Transverse colon (tissue), 4 donors: ENCODE measurements at places on chromosomes 11 and 22. TPM values are rescaled to one million over a fixed set of nuclear protein-coding genes. Genes with fewer than 3 reads are reported as not detected.
A peak's percentile ranks its signal among the peaks of the same experiment; 100 is the strongest.

DNA sequence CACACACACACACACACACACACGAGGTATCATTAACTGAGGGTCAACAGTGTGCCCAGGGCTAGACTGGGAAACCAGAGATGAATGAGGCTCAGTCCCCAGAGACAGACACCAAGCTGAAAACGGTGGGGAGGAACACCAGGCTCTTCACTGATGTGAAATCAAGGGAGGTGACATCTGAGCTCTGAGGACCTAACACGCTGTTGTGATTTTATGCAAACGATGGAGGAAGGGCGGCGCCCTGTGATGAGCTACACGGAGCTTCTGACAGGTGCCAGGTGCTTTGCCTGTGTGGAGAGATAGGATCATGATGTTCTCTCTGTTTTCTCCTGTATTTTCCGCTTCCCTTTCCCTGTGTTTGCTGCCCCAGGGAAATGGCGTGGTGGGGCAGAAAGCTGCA is 6.5 kb upstream of the CYB5R3 start:
- peak; percentile 46 for DNase-seq

FAM180B gene
- total RNA-seq, result not detected

- DNase-seq, result no peak
These were observed 17.8 kb upstream of the ST14 start for GRCh38 chr11:130141561-130142341.

GRCh38 chr11:111521135-111521534 is 6.6 kb downstream of the HOATZ start:
- no peak for DNase-seq

DNA sequence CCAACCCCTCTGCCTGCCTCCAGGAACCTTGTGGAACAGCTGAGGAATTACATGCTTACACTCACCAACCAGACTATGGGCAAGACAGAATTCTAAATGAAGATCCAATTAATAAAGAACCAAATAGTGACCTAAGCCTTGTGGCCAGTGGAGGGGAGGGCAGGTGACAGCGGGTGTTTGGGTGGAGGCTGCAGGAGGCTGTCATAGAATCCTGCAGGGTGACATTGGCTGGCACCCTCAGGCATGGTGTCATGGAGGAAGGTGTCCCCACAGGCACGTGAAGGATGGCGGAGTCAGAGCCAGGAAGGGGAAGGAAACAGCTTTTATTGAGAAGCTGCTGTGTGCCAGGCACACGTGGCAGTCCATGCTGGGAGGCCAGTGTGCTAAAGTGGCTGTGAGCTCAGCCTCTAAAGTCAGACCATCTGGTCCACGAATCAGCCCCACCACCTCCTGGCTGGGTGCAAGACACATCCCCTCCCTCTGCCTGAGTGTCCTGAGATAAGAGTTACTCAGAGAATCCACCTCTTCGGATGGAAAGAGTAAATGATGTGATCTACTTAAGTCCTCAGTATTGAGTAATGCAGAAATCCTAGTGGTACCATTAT is 8.7 kb downstream of the MYO18B start:
- no peak for DNase-seq

GRCh38 chr11:4006946-4007680 is 87.5 kb upstream of the RRM1 start:
- no peak for DNase-seq

PKDREJ gene
- 0.27 TPM for total RNA-seq

C22orf23 gene
- total RNA-seq, result not detected

DNA sequence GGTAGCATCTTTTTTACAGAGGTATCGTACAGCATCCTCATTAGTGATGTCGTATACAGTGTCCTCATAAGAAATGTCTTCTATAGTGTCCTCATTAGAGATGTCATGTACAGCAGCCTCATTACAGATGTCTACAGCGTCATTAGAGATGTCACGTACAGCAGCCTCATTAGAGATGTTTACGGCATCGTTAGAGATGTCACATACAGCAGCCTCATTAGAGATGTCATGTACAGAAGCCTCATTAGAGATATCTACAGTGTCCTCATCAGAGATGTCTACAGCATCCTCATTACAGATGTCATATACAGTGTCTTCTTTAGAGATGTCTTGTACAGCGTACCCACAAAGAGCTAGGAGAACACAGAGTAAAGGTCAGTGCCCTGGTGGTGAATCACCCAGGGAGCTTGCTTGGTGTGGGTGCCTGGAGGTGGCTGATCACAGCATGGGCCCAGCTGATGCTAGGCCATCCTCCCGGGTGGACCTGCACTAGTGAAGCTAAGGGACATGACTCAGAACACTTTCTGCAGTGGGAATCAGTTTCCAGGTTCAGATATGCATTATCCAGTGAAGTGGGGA is 109.2 kb downstream of the IGLL1 start:
- no peak for DNase-seq

TMEM45B gene
- 218 TPM for total RNA-seq

GRCh38 chr11:128026596-128026995 is 560.8 kb downstream of the ETS1 start:
- no peak for DNase-seq

GRCh38 chr11:12185914-12186313 is 75.5 kb downstream of the MICAL2 start:
- no peak for DNase-seq

GRCh38 chr22:32720924-32721323 is 80.6 kb upstream of the TIMP3 start:
- DNase-seq, result no peak

DNA sequence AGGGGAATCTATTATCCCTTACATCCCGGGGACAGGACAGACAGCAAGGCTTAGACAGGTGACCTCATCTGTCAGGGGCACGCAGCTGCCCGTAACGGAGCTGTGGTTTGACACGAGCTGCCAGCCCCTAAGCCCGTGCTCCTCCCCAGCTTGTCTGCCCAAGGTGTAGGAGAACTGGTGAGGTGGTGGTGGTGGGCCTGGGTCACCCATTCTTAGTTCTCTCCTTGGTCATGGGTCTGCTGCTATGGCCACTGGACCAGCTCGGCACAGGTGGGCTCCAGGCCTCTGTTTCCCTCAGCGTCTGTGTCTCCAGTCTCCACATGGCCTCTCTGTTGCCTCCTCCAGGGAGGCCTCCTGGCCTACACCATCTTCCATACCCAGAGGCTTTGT is 5.4 kb downstream of the PARVG start:
- DNase-seq, result no peak

CABP4 gene
- total RNA-seq, result not detected

GRCh38 chr11:25890626-25891260 is 441.2 kb upstream of the ANO3 start:
- no peak for DNase-seq

TRIM6 gene
- total RNA-seq, result 0.79 TPM

DNA sequence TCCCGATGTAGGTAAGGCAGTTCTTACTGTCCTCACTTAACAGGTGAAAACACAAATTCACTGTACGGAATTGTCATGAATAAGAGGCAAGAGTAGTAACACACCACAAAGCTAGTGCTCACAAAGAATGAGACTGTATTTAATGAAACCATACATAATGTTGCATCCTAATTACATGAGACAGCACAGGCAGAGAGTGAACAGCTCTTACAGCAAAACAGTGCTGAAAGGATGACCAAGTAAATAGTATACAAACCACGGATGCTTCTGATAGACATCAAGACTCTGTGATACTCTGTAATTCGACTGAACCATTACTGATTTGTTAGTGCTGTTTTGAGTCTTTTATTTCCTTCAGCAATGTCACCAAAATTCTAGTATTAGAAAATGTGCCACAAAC is 282.3 kb downstream of the TTC28 start:
- no peak for DNase-seq

DNA sequence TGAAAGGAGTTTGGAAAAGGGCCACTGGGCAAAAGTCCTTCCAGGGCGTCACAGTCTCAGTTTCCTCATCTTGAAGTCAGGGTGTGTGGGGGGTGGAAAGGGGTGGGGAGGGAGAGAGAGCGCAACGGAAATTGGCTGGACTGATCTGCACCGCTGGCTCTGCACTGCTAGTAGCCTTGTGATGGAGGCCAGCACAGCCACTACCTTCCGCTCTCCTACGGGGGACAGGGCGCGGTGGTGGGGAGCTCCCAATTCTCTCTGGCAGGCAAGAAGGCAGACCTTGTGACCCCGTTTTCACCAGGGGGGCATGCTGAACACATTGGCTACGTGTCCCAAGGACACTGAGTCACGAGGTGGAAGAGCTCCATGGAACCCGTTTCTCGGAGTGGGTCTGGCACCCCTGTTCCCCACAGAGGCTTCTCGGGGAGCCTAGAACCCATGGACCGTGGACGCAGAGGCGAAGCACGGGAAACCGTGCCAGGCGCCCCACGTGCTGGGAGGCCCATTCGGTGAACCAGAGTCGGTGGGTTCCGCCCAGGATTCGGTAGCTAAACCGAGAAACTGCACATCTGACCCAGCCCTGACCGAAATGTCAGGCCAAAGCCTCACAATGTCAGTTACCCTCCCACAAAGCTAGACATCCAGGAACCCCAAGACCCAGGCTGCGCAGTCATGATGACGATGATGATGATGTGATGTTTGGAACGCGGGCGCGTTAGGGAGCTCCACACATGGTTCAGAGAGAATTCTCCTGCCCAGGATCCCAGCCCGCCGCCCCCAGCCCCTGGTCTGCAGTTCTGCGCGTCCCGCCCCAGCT is 28.3 kb upstream of the WNT11 start:
- peak; percentile 55 for DNase-seq

PANX3 gene
- total RNA-seq, result not detected

C11orf58 gene
- total RNA-seq, result 93.9 TPM

NCR3LG1 gene
- 10.5 TPM for total RNA-seq

DNA sequence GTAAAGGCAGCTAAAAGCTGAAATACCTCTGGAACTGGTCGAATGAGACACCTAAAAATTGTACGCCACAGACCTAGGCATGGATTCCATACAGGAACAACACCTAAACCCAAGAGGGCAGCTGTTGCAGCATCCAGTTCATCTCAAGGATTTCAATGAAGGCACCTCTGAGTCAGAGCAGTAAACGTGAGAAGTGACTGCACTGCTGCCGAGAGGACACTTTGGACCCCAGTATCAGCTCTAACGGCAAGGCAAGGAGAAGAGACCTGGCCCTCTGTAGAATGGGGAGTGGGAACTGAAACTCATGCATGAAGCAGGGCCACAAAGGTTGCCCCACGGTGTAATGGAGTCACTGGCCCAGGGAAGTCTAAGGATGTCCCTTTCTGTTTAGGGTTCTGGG is 23.9 kb downstream of the MAP6 start:
- DNase-seq, result no peak

THRSP gene
- not detected for total RNA-seq

TENM4 gene
- total RNA-seq, result 0.40 TPM

GRCh38 chr11:62280452-62280851 is 10.5 kb downstream of the SCGB2A2 start:
- DNase-seq, result no peak

GRCh38 chr11:35619116-35619854 is 1.0 kb downstream of the FJX1 start:
- DNase-seq, result peak; percentile 8

XBP1 gene
- 263 TPM for total RNA-seq

DNA sequence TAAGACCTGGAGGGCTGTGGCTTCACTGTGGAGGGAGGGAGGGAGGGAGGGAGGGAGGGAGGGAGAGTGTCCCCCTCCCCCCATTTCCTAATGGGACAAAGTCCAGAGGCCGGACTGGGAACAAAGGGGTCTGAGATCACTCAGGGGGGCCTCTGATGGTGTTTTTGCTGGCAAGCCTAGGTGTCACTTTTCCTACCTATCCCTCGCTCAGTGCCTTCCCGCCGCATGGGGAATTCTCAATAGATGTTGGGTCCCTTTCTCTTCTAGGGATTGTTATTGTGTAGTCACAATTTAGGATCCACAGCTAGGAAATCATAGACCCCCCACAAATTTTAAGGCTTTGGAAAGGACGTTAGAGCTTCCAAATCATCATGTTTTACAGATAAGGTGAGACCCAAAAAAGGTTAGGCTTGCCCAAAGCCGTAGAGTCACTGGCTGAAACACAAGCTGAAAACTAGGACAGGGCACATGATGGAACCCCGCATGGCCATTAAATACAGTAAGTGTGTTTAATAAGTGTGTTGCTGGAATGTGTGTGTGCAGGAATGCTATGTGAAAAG is 4.8 kb upstream of the FTH1 start:
- DNase-seq, result no peak

GRCh38 chr11:103631841-103632240 is 404.6 kb upstream of the DDI1 start:
- DNase-seq, result no peak

DNA sequence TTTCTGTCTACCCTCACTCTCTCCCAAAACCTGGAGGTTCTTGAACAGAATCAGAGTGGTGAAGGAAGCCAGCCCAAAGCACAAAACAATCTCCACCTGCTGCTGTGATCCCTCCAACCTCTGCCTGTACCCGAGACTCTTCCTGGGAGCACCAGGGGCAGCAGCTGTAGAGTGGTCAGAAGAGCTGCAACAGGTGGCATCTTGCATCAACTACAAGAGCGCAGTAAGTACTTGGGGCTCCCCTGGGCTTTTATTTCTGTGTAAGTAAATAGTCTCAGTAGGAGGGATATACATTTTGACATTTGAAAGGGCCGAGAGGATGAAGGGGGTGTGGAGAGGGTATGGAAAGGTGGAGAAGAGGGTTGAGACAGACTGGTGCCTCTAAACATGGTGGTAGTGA is 8.3 kb upstream of the UBQLNL start:
- DNase-seq, result no peak

CD6 gene
- not detected for total RNA-seq

ASRGL1 gene
- 38.4 TPM for total RNA-seq

MIAT gene
- 17.1 TPM for total RNA-seq

DNA sequence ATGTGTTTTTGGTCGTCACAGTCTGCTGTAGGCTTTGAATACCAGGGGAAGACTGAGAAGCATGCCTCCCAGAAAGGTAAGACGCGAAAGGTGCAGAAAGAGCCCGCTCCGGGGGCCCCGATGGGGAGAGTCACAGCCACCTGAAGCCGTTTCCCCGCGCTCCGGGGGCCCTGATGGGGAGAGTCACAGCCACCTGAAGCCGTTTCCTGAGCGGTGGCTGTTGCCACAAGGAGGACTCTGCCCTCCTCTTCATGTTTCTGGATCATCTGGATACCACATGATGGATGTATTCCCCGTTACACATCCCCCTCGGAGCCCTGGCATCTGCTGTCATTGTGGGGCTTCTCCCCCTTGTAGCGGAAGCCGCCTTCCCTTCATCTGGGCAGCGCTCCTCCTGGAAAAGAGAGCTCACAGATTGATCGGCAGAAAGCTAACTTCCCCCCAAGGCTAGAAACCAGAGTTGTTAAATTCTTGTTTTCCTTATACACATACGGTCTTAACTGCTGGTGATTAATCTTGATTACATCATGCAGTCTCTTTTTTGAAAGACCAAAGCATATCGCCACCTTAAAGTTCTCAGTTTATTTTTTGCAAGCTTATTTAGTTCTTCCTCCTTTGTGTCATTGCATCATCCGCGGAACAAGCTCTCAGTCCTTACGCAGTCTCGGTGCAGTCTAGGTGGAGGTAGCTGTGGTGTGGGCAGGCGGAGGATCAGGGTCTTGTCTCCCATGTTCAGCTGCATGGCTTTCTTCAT is 17.5 kb downstream of the CTTN start:
- no peak for DNase-seq
